ENCODE measurements at places on chromosomes 4 and X.

DNA sequence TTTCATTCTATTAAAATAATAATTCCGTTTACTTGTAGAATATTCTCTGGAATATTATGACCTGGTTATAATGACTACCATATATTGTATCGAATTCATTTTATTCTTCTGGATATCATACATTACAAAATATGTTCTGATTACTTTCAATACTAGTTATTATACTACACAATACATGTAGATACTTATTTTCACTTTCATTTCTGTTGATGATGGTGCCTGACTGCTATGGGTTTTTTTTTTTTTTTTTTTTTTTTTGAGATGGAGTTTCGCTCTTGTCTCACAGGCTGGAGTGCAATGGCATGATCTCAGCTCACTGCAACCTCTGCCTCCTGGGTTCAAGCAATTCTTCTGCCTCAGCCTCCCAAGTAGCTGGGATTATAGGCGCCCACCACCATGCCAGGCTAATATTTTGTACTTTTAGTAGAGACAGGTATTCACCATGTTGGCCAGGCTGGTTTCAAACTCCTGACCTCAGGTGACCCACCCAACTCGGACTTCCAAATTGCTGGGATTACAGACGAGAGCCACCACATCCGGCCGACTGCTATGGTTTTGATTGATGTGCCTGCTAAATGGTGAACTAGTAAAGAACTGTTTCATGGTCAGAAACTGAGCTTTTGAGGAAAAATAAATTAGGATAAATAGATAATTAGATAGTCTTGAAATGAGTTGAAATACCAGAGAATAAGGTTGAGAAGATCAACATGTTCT, 39.5 kb downstream of the PCDH10 start:
- no peak for DNase-seq

DNA sequence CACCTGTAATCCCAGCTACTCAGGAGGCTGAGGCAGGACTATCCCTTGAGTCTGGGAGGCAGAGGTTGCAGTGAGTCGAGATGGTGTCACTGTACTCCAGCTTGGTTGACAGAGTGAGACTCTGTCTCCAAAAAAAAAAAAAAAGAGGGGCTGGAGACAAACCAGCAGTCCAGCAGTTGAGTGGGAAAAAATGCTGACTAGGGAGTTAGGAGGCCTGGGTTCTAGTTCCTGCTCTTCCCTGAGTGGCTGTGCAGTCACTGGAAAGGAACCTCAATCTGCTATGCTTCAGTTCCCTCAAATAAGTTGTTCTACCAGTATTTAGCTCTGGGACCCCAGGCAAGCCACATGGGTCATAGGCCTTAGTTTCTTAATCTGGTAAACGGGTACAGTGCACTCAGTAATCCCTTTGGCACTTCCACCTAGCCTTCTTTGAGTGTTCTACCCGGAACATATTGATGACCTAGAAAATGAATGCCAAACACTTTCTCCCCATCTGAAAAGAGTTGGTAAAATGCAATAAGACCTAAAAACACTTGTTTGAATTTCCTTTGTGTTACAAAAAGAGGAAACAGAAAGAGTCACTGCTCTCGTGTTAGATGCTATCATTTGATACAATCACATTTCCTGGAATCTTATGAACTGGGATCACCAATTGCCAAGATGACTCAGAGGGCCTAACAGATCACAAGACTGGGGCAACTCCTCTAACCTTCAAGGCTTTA, 99.3 kb upstream of the EGFL6 start:
- DNase-seq: no peak

DNA sequence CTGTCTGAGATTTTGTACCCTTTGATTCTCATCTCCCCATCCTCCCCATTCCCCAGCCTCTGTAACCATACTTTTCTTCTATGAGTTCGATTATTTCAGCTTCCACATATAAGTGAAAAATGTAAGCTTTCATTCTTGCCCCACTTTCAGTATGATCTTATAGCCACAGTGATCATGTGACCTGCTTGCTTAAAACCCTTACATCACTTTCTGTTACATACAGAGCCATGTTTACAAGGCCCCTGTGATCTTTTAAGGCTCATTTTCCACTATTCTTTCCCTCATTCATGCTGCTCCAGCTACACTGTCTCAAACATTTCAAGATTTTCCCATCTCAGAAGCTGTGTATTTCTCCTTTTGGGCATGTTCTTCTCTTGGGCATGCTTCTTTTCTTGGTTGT, 147.7 kb downstream of the DCK start:
- DNase-seq: no peak

DNA sequence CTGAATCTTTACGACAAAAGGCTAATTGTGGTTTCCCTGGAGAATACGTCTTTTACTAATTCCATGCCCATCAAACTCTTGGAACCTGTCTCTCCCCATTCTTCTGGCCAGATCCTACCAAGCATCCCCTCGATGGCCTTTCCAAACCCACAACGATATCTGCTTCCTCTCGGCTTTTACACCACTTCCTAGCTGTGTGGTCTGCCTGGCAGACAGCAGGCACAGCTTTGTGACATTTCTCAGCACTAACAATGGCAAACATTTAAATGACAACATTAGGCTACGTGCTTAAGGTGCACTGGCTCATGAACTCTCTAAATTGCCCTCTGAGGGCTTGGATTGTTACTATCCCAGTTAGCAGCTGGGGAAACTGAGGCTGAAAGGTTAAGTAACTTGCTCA, 141.0 kb downstream of the NSUN7 start:
- DNase-seq: no peak
